ENCODE measurements at places on chromosomes 1 and 21. TPM values are rescaled to one million over a fixed set of nuclear protein-coding genes. Genes with fewer than 3 reads are reported as not detected.

OR10Z1 gene
- not detected for total RNA-seq

MTMR11 gene
- total RNA-seq = 0.16 TPM

CDC20 gene
- 29.1 TPM for total RNA-seq

CDCA8 gene
- total RNA-seq = 10.4 TPM

KCNN3 gene
- total RNA-seq = 1.5 TPM

INSRR gene
- total RNA-seq = not detected

LCE6A gene
- total RNA-seq = not detected

PRAMEF20 gene
- not detected for total RNA-seq

AGPAT3 gene
- total RNA-seq = 112 TPM

LRRC38 gene
- 1.4 TPM for total RNA-seq

SELENBP1 gene
- 2.4 TPM for total RNA-seq

CD101 gene
- 0.44 TPM for total RNA-seq

SPATA21 gene
- not detected for total RNA-seq

SLC45A1 gene
- 1.8 TPM for total RNA-seq

HOOK1 gene
- not detected for total RNA-seq

MYBPH gene
- not detected for total RNA-seq

BSND gene
- total RNA-seq = not detected

PAX7 gene
- not detected for total RNA-seq

FAM72C gene
- total RNA-seq = 0.16 TPM

LCE2A gene
- total RNA-seq = not detected

FBXO2 gene
- total RNA-seq = 3.7 TPM

DISC1 gene
- 9.4 TPM for total RNA-seq

NUDT4B gene
- 36.6 TPM for total RNA-seq

PLOD1 gene
- total RNA-seq = 182 TPM

AIRE gene
- not detected for total RNA-seq

NPR1 gene
- total RNA-seq = 30.6 TPM

C2CD4D gene
- not detected for total RNA-seq

RPTN gene
- total RNA-seq = not detected

S100A7 gene
- total RNA-seq = not detected
